ENCODE measurements at places on chromosomes 2 and 18.
A peak's percentile ranks its signal among the peaks of the same experiment; 100 is the strongest.

- DNase-seq: no peak
Observed at GRCh38 chr2:204022550-204022949, 86.0 kb downstream of the ICOS start.

DNA sequence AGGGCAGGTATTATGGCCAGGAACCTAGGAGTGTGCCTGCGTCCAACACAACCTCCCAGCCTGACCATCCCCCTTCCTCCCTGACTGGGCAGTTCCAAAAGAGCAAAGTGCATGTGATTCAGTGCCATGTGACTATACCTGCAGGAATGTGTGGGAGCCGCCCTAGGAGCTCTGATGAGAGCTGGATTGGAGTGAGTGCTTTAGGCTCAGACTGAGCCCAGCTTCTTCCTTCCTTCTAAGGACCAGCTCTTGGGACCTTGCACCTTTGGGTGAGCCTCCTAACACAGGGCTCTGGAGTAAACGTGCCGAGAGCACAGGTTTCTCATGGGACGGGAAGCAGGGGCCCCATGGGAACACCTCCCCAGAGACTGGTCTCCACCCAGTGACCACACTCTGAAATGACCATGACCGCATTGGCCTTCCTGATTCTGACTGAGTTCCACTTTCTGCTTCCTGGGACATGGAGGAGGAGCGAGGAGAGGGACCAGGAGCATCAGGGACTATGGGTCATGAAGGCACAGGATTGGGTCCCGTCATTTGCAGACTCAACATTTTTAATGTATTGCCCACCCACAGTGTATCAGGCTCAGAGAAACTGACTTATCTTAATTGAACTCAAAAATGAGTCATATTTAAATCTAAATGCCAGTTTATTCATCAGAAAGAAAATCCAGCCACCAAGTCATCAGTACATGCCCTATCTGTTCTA is 87.8 kb upstream of the BCL2L11 start:
- DNase-seq: no peak

DNA sequence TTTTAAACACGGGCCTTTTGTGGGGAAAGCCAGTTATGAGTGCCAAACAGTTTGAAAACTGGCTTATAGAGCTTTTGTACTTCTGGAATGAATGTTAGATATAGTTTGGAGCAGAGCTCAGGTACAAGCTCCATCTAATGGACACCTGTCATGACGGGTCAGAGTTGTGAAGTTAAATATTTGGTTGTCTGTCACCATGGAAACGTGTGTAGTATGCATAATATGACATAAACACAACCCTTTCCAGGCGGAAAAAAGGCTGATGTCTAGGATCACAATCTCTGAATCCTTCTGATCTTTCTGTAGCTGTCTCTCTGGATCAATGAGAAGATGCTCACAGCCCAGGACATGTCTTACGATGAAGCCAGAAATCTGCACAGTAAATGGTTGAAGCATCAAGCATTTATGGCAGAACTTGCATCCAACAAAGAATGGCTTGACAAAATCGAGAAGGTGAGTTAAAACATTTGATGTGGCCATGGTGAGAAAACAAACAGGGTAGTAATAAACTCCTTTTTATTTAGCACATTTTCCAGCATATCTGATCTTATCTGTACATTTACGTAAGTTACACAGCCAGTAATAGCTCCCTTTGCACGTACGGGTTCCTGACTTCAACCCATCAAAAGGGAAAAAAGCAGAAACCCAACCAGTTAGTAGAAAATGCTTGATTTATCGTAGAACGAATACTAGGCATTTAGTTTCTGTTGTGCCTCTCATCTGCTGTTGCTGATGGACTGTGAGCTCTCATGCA is 80.6 kb upstream of the EML6 start:
- DNase-seq: no peak

DNA sequence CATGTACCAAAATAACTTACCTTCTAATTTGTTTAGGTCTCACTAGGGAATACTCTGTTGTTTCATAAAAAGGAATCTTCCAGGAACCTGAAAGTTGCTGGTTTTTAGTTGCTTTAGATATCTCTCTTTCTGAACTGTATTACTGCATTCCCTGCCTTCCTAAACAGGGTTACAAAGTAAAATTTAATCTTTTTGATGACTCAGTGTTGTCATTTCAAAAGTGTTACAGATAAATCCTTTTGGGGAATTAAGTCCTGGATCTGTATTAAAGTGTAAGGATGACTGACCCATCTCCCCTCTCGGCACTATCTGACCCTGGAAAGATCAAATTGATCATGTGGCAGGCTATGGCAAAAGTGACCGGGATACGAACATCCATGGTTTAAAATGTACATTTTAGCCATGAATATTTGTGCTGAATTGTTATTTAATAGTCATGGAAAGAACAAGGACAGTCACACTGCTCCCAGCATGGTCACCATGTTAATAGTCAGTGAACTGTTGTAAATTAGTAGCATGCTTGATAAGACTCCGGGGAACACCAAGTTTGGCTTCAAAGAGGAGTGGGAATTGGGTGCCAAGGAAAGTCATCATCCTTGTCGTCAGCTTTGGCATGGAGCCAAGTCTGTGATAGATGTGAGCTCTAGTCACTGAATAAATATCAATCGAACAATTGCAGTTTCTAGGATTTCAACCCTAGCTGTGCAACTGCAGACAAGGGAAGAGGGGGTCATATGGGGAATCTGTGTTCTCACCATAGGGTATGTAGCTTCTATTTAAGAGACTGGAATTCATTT is 4.2 kb downstream of the PLEKHA3 start:
- DNase-seq: peak; percentile 4

GRCh38 chr18:34576622-34577021 is 133.5 kb upstream of the DTNA start:
- no peak for DNase-seq

DNA sequence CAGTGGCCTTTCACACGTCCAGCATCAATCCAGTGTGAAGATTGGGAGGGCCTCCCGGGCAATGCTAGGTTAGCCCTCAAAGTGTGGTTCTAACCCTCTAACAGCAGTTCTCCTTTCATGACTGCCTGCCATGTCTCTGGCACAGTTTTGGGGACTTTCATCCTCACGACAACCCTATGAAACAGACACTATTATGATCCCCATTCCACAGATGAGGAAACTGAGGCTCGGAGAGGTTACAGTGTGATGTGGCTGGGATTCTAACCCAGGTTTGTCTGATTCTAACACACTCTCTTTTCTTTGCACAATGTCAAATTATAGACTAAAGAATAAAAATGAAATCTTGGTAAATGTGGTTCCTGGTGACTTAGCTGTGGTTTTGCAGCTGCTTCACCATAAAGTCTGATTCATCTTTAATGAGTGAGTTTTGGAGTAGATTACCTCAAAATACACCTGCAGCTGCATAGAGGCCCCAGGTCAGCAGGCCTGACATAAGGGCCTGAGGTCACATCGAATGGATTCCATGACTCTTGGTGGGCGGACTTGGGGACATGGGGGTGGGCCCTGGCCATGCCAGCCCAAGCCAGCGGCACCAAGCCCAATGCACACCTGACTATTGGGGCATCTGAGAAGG is 214.4 kb downstream of the GLI2 start:
- no peak for DNase-seq

- peak; percentile 2 for DNase-seq
Observed at GRCh38 chr2:62084801-62085200, 111.1 kb upstream of the B3GNT2 start.

GRCh38 chr2:2870106-2870505 is 507.5 kb downstream of the EIPR1 start:
- DNase-seq: no peak

GRCh38 chr2:5691221-5691984 is 781 bp upstream of the SOX11 start:
- DNase-seq: peak; percentile 68

- DNase-seq: no peak
Observed at GRCh38 chr2:228646061-228646460, 464.6 kb upstream of the SPHKAP start.

DNA sequence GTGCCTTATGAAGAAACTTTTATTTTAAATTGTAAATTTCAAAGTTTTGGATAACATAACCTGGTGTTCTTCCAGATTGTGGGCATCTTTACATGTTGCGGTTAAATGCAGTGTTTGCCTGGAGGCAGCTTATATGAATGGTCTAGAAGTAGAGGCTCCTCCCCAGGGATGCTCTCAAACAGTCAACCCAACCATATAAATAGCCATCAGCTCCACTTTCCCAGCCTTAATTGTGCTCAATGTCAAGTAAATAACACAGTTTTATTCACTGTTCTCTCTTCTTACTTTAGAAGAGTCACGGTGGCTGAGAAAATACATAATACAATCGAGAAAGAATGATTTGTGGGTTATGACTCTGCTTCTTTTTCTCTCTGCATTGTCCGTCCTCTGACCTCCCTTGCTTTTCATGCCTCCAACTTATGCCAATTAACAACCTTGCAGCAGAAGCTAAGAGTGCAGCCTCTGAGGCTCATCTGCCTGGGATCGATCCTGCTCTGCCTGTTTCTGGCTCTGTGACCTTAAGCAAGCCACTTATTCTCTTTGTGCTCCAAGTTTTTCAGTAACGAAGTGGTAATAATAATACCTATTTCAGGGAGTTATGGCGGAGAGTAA is 100.3 kb downstream of the DAW1 start:
- no peak for DNase-seq

DNA sequence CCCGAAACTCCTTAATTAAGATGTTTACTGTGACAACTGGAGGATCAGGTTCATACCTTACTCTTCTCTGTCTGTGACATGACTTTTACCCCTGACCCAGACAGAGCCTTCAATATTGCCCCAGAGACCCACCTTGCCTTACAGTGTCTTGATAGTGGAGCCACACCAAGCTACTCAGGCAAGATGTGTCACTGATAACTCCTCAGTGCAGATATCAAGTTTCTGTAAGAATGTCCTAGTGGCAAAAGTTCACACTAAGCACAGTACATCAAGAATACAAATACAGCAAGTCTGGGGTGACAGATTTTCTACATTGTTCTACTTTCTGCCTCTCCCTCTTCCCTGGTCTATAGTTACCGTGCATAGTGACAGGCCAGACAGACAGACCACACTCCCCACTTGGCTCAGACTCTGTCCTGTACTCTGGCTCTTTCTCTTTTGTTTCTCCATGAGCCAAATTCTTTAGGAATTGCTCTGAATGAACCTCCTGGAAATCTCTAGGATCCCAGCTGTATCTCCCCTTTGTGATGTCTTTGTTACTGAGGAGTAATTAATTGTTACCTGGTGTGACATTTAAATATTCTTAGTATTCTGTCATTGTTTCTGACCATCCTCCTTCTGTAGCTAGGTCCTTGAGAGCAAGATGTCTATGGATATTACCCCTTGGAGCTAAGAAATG is 24.1 kb upstream of the APOB start:
- no peak for DNase-seq

GRCh38 chr2:75208738-75209137 is 9.4 kb upstream of the TACR1 start:
- DNase-seq: no peak

DNA sequence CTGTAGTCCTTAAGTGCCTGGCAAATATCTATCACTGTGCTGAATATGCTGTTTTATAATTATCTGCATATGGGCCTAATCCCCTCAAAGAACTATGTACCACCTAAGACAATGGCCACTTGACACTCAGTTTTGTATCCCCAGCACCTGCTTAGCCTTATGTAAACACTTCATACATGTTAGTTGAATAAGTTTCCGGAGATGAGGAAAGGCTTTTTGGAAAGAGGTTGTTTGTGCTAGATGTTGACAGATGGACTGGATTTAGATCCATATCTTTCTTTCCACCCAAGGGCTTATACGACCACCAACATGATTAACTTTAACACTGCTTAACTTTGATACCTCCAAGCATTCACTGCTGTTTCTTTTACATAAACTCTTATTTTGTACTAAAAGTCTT is 63.3 kb downstream of the FAM228A start:
- peak; percentile 84 for DNase-seq

- DNase-seq: no peak
Observed at GRCh38 chr2:240985881-240986786, 12.3 kb upstream of the SNED1 start.

GRCh38 chr2:169069341-169069740 is at the start of gene DHRS9:
DHRS9 (plus strand) TSS chr2:169069563; CDS start chr2:169081582, 12,019 bp downstream.
- no peak for DNase-seq

GRCh38 chr2:54569745-54570301 is 113.7 kb downstream of the SPTBN1 start:
- no peak for DNase-seq

DNA sequence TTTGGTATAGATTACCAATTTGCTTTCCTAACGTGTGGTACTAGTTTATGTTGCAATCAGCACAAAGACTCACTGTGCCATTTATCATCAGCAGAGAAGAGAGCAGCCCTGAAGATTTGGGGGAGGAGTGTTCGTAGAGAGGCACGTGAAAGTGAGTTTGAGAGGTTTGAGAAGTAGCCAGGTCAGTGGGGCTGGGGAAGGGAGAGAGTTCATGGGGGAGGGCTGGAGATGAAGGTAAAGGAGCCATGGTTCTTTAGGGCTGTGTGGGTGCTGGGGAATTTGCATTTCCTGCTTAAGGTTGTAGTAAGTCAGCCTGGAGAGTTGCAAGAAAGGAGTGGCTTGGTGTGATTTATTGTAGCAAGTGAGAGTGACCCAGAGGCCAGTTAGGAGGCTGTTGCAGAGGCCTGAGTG is 172.1 kb downstream of the NEDD4L start:
- DNase-seq: no peak

- DNase-seq: no peak
Observed at GRCh38 chr2:223643309-223643708, 41.1 kb upstream of the SCG2 start.

GRCh38 chr2:111072220-111072871 is 48.4 kb upstream of the BCL2L11 start:
- DNase-seq: no peak

- DNase-seq: no peak
Observed at GRCh38 chr18:43883886-43884285, 606.6 kb upstream of the SYT4 start.

DNA sequence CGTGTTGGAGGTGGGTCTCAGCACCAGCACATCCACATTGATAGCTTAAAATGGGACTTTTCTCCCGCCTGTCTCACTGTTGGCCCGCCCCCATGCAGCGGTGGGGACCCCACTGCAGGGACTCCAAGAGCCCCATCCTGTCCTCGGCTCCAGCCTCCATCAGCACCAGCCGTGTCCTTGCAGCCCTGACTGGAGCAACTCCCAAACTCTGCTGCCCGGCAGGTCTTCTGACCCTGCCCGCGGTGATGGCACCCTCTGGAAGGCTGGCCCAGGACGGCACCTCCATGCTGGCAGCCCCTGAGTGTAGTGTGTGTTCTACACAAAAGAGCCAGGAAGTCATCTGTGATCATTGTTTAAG is 41.6 kb upstream of the KCNG2 start:
- no peak for DNase-seq

GRCh38 chr18:56377231-56377630 is 261.2 kb downstream of the TXNL1 start:
- no peak for DNase-seq

- DNase-seq: peak; percentile 53
Observed at GRCh38 chr18:3281456-3282400, 19.8 kb downstream of the MYL12B start.

GRCh38 chr2:105788670-105789290 is 44.1 kb downstream of the NCK2 start:
- no peak for DNase-seq

DNA sequence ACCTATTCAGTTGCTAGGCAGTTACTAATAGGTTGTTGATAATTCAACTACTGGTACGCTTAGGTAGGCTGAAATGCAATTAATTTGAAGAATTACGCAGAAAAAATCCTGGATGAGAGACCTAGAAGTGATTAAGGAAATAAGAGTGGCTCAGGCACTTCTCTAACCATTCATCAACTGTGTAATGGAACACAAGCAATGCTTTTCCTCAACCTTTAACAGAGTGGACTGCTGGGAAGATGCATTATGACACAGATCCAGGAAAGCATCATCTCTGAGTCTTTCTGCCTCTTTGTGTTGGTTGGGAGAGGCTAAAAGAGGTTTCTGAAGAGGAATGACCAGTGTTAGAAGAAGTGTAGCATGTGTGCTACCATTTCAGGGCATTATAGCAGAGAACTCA is 992.2 kb downstream of the TSN start:
- DNase-seq: no peak

Data from NCI-H1417 treated with DMSO at 0.1 percent for 48 hours (cell line).